ENCODE measurements at places on chromosomes 5 and 9.

GRCh38 chr5:26009742-26010141 is 1028.6 kb downstream of the CDH9 start:
- no peak for DNase-seq

- no peak for DNase-seq
Measured at GRCh38 chr5:154652746-154653417, 102.3 kb upstream of the LARP1 start.

DNA sequence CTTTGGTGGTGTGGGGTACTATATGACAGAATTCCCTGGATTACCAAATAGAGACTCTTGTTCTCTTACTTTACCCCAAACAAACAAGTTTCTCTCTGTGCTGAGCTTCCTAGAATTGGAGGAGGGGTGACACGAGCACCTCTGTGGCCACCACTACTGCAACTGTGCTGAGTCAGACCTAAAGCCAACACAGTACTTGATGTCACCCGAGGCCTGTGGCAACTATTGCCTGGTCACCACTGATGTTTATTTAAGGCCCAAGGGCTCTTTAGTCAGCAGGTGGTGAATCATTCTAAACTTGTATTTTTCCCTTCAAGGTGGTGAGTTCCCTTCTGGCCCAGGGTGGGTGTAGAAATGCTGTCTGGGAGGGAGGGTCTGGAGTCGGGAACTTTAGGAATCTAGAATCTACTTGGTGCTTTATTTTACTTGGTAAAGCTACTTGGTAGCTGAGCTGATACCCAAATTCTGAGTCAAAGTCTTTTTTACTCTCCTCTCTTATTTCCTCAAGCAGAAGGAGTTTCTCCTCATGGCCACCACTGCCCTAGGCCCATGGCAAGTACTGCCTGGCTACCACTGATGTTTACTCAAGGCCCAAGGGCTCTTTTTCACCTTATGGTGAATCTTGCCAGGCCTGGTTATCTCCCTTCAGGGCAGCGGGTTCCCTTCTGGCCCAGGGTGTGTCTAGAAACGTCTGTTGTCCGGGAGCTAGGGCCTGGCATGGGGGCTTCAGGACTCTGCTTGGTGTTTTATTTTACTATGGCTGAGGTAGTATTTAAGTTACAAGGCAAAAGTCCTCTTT is 9.8 kb downstream of the LURAP1L start:
- DNase-seq, result no peak

GRCh38 chr5:142327111-142327842 is 2.5 kb upstream of the SPRY4 start:
- no peak for DNase-seq

DNA sequence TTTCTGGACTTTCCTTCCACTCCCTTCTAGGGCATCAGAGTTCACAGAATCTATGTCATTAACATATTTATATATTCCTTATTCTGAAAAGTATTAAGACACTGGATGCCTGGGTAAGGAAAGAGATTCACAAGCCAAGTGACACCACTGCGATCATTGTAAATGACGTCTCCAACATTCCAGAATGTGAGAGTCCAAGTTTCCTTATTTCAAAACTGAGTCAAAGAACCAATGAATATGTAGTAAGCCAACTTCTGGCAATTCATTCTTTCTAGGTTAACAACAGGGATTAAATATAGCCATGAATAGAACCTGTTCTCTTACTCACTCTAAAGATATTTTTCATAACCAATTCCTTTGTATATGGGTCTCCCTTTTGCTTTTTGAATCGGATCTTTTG is 18.1 kb downstream of the RAI14 start:
- DNase-seq, result no peak

DNA sequence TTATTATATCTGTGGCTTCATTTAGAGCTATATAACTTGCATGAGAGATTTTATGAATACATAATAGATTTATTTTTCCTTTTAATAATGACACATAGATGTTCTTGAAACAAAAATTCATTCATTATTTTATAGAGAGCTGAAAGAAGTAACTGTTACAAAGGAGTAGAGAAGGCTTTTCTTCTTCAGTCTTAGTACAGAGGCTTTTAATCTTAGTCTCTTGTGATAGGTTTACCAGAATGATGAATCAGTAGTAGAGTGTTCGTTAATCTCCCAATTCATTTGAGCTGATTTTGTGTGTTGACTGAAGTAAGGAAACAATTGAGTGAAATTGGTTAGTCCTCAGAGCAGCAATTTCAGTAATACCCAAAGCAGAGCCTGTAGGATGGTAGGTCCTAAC is 1284.1 kb upstream of the ACO1 start:
- DNase-seq, result no peak

DNA sequence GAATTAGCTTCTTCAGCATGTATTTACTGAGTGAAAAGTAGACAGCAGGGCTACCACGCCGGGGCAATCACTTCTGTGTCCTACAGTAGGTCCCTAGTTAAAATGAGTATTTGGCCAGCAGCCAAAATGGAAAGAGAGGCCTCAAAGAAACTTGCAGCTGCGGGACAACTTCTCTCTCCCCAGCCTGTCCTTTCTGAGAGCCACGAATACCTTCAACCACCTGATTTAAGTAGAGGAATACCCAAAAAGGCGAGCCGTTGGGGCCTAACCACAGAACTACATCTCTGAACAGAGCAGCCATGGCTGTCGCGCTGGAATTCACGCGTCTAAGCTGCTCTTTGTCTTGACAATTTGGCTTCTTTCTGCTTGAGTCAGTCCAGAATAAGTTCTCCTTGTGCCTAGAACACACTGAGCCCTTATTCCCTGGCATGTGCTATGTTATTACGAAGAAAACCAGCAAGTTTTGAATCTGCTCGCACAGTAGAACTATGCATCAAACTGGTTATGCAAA is 43.8 kb upstream of the GOLPH3 start:
- DNase-seq, result no peak

DNA sequence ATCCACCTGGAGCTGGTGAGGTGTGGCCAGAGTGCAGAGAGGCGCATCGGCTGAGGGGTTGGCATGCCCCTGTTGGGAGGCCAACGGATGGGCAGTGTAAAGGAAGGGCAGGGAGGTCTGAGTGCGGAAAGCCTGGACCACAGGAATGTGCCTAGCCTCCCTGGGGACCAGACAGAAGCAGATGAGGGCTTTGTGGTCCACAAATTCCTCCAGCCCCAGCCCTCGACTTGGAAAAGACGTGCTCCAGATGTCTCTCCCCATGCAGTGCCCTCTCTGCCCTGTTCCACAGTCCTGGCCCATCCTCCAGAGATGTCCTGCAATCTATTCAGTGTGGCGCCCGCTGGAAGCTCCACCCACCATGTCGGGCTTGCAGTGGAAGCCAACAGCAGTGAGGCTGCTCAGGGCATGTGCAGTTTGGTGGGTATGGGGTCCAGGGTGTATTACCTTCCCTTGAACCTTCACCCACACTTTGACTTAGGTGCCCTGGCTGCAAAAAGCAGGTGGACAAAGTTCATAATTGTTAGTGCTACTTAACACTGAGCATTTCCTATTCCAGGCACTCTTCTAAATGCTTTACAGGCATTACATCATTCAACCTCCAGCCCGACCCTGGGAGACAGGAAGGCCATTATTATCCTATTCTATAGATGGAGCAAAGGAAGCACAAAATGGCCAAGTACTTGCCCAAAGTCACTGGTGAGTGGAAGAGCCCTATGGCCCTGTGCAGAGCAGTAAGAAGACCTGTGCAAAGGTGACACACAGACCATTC is 120.2 kb upstream of the SLC25A48 start:
- no peak for DNase-seq

DNA sequence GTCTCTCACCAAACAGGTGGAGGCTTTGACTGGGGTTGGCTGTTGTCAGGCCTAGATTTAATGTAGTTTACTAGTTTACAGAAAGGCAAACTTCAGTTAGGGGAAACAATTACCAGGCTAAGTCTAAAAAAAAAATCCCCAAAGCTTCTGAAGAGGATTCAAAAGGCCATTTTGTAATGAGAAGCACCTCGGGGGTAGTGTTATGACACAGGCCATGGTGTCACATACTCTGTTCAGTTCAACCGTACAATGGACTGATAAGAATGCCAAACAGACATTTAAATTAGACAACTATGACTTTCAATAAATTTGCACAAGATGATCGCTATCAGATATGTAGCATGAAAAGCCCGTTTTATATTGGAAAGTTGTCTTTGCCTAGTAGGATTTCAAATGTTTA is 120.1 kb upstream of the PCA3 start:
- no peak for DNase-seq
